Activated effector memory CD4-positive, alpha-beta T cell treated with Interleukin-2 at 50 U/mL for 16 hours (primary cell): ENCODE measurements at places on chromosomes 3 and 15.

DNA sequence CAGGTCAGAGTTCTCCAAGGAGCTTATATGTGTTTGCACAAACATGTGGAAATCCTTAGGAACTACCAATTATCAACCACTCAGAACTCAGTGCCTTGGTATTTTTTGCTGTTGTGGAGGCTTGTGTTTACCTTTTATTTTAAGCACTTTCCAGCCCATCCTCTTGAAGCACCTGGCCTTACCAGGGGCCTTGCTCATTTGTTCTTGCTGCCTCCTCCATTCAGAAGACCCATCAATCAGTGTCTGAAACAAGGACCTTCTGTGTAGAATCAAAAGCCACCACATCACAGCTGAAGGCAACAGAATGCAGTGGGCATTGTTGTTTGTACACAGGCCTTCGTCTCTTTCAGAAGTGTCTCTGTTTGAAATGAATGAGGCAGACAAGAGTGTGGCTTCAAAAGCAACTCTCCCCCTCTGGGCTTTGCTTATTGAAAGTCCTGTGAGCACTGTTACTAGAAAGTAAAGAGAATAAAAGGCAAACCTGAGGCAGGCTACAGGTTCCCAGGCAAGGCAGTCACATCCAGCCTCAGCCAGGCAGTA lies 24.5 kb upstream of the LIPC start:
- no peak for DNase-seq

- DNase-seq: no peak
These were observed 699.2 kb downstream of the TUSC7 start for GRCh38 chr3:117408811-117409210.

DNA sequence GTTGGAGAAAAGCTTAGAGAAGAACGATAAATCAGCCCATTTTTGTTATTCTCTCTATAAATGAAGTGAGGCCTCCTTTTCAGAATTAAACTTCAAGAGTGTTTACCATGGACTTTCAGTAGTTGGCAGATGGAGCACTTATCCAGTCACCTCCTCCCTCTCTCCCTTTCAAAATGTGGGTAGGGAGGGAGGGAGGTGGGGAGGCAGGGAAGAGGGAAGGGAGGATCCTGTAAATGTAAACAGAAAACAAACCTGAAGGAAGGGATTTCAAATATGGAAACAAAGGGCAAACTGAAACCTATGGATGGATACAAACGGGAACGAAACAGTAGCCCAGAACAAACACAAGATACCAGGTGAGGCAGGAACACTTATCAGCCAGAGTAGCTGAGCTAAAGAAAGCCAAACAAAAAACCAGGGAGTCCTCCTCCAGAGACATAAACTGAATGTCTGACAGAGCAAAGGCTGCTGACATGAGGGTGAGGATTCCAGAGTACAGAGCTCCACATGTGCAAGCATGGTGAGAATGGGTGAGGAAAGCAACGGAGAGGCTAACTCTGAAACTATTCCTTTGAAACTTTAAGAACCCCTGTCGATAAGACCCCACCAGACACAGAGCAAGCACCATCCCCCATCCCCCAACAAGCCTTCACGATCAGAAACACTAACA lies 41.0 kb upstream of the GP5 start:
- no peak for DNase-seq

DNA sequence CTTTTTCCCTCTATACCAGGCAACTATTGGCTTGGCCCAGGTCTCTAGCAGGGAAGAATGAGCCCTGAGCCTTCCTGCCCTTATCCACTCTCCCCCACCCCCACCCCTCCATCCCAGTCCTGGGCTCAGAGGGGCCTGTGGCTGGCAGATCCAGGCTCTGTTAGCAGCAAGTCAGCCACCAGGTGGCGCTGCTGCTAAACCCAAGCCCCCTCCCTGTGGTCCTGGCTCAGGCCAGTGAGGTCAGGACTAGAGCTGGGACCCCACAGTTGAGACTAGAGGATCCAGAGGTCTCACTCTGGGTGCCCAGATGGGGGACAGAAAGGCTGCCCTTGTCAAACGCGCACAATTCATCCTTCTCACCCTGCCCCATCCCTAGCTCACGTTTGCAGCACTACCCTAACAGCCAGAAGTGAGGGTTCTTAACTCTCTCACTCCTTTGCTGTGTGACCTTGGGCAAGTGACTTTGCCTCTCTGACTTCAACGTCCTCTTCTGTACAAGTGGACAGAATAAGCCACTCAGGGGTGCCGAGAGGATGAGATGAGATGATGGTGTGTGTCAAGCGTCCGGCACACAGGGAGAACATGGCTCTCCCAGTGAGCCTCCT lies 46.8 kb upstream of the SLC6A1 start:
- DNase-seq: no peak

GRCh38 chr3:4421121-4421520 lies 45.9 kb downstream of the SUMF1 start:
- DNase-seq: no peak

DNA sequence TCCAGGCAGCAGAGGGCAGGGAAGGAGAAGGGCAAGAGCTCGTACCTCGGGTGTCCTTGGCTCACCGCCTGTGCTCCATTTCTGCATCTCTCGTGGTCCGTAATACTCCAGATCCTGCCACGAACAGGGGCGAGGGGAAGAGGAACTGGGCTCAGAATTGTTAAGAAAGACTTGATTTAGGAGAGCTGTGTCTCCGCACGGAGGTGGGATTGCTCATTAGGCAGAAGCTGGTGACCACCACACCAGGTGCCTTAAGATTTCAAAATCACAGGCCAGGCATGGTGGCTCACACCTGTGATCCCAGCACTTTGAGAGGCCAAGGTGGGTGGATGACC lies 37.2 kb upstream of the BDH1 start:
- DNase-seq: no peak

DNA sequence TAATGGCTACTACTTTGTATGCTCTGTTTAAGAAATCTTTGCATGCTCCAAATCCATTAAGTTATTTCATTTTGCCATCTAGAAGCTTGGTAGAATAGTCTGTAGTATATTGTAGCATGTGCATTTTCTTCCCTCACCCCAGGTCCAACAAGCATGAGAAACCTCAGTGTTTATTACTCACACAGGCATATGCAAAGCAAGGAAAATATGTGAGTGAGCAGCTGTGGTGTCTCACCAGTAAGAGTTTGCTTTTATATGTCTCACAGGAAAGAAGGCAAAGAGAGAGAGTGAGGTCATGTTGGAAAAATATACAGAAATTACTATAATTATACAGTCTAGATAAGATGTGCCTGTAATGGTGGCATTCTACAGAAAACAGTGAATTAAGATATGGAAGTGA lies 312.5 kb downstream of the C3orf38 start:
- no peak for DNase-seq

DNA sequence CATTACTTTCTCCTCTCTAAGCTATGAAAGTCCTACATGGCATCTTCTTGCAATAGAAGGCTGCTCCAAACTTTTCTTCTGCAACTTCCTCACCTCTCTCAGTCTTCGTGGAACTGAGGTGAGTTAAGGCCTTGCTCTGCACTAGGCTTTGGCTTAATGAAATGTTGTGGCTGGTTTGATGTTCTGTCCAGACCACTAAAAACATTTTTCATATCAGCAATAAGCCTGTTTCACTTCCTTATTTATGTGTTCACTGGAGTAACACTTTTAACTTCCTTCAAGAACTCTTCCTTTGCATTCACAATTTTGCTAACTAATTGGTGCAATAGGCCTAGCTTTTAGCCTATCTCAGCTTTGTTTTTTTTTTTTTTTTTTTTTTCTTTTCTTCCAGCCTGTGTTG lies 335.3 kb upstream of the NECTIN3 start:
- DNase-seq: no peak

- DNase-seq: no peak
These were observed 6.4 kb downstream of the ITGA11 start for GRCh38 chr15:68425428-68426060.

GRCh38 chr15:74889390-74889882 lies 406 bp upstream of the MPI start:
- no peak for DNase-seq

- DNase-seq: no peak
These were observed 543.4 kb downstream of the GBE1 start for GRCh38 chr3:81218023-81218422.

- no peak for DNase-seq
These were observed 1405.9 kb upstream of the ALCAM start for GRCh38 chr3:103960819-103961218.

DNA sequence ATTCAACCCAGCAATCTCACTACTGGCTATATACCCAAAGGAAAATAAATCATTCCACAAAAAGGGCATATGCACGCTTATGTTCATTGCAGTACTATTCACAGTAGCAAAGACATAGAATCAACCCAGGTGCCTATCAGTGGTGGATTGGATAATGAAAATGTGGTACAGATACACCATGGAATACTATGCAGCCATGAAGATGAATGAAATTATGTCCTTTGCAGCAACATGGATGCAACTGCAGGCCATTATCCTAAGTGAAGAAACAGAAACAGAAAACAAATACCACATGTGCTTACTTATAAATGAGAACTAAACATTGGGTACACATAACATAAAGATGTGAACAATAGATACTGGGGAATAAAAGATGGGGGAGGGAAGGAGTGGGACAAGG lies 606.4 kb upstream of the GRM7 start:
- DNase-seq: no peak

GRCh38 chr3:46736006-46736872 lies 18.6 kb upstream of the PRSS50 start:
- DNase-seq: no peak

DNA sequence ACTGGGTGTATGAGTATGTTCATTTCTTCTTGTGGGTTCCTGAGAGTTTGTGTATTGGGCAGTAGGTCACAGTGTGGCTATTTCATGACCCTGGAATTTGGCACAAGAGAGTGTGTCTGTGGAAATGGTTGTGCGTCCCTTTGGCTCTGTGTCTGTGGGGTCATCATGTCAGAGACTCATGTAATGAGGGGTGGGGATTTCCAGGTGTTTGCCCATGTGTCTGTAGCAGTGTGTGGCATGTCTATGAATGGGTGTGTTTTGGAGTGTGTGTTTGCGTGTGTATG lies 1.3 kb upstream of the GATA2 start:
- no peak for DNase-seq

GRCh38 chr15:51576911-51577500 lies 45.6 kb downstream of the DMXL2 start:
- DNase-seq: no peak

DNA sequence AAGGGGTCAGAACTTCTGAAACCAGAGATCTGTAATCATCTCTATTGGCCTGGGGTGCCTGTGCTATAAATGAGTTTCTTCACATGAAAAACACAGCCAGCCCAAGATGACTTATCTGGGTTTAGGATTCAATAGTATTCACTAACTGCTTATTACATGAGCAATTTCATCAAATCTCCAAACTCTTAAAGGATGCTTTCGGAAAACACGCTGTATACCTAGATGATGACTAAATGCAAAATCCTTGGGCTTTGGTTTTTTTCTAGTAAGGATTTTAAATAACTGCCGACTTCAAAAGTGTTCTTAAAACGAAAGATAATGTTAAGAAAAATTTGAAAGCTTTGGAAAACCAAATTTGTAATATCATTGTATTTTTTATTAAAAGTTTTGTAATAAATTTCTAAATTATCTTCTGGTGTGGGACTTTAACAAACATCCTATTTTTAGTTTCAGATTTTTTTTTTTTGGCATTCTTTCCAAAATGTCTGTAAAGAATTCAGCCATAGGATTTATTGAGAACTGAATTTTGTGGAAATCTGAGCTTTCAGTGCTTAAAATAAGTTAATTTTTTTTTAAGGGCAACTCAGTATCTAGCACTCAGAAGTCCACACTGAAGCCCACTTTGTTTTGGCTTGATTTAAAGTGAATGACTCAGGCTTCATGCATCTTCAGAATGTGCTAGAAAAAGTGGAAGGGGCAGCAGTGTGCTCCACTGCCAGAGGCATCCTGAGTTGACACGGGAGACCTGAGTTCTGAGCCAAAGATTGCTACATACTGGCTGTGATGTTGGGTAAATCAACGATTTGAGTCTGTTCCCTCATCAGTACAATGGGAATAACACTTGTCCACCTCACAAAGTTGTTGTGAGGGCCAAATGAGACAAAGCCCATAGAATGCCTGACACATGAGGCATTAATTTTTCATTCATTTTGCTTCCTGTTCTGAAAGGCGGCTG lies 18.7 kb downstream of the TMEM43 start:
- no peak for DNase-seq

DNA sequence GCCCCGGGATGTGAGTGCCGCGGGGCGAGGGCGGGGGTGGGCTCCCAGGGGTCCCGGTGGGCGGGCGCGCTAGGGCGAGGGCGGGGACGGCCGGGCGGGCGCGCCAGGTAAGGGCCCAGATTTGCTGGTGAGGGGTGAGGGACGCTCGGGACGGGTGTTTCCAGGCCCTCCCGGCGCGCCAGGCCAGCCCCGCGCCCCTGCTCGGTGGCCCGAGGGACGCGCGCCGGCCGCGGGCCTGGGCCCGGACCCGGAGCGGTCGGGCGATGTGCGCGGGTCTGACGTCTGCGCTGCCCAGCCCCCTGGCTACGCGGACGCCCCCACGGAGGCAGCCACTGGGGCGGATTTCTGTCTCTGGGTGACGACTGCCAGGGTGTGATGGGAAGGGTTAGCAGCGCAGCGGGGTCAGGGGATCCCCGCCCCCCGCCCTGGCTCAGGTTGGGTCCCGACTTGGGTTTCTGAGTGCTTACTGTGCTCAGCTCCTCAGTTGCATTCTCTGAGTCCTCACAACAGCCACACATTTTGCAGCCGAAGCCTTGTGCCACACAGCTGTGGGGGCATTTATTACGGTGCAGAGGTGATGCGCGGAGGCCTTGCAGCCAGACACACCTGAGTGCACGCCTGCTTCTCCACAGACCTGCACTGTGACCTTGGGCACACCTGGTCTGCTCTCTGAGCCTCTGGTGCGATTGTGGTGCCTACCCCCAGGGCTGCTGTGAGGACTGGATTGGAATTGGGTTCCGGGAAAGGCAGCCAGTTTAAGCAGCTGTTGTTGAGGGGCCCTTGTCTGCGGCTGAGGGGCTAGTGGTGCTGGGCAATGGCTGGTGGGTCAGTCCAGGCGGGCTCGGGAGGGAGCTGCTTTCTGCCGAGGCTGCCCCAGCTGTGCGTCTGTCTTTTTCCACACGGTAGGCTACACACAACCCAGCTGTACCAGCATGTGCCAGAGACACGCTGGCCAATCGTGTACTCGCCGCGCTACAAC lies 523 bp downstream of the HDAC11 start:
- no peak for DNase-seq
